CD4-positive, alpha-beta T cell treated with Interleukin-6 at 100 ng/mL for 8 hours (primary cell): ENCODE measurements at places on chromosomes 16 and 17.

GRCh38 chr17:67982034-67982640, 14.1 kb downstream of the C17orf58 start:
- DNase-seq = no peak

DNA sequence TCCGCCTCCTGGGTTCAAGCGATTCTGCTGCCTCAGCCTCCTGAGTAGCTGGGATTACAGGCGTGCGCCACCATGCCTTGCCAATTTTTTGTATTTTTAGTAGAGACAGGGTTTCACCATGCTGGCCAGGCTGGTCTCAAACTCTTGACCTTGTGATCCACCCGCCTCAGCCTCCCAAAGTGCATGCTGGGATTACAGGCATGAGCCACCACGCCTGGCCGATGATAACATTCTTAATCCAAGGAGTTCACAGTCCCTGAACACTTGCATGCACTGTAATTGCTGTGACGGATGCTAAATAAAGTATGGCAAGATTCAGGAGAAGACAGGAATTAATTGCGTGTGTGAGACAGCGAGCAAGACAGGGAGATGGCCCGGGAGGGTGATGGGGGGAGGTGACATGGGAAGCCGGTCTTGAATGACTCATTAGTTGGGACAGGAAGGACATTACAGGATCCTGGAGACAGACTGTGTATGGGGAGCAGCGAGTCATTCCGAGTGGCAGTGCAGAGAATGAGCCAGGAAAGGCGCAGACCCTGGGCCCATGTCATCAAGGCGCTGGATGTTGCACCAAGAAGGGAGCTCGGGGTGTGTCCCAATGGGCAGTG, 6.7 kb downstream of the ABCA3 start:
- no peak for DNase-seq

GRCh38 chr17:40175928-40176753, 1.1 kb upstream of the RAPGEFL1 start:
- no peak for DNase-seq

- DNase-seq = peak; percentile 64
Observed at GRCh38 chr17:5418858-5419355, 555 bp downstream of the NUP88 start.

- DNase-seq = no peak
Observed at GRCh38 chr17:65121368-65121767, 15.8 kb upstream of the RGS9 start.

DNA sequence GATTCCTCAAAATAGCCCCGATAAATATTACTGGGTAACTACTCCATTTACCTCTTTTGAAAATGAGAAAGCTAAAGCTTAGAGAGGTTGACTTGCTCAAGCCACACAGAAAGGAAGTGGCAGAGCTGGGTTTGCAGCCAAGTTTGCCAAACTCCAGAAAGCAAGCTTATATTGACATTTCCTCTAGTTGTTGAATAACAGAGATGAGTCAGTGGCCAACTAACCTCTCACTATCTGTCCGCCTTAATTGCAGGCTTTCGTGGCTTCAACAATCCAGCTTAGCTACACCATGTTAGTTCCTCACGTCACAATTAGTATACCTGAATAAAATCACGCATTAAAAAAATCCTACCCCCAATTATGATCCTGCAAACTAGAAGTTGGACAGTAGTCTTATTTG, 151.7 kb downstream of the CNTNAP4 start:
- DNase-seq = no peak

DNA sequence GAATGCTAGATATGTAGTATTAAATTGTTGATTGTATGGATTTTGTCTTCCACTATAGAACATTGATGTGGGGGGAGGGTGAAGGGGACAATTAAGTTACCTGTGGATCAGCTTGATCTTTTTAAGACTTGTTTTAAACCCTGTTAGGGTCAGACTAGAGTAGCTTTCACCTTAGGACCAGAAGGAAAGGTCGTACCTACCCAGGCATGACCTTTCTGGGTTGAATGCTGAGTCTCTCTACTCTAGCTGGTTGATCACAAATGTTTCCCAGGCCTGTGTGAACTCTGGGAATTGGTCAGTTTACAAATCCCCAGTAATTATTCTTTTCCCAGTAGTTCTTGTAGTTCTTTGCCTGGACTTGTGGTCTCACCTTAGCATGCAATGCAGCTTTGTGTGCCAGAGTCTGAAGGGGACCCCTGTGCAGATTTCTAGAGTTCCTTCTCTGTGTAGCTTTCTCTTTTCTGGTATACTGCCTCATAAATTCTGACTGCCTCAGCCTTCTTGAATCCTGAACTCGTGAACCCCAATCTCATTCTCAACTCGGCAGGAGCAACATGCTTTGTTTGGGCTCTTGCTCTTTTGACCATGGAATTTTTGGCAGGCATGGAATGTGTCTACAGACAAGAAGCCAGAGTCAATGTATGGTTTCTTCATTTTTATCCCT, 54.1 kb downstream of the VMP1 start:
- no peak for DNase-seq

DNA sequence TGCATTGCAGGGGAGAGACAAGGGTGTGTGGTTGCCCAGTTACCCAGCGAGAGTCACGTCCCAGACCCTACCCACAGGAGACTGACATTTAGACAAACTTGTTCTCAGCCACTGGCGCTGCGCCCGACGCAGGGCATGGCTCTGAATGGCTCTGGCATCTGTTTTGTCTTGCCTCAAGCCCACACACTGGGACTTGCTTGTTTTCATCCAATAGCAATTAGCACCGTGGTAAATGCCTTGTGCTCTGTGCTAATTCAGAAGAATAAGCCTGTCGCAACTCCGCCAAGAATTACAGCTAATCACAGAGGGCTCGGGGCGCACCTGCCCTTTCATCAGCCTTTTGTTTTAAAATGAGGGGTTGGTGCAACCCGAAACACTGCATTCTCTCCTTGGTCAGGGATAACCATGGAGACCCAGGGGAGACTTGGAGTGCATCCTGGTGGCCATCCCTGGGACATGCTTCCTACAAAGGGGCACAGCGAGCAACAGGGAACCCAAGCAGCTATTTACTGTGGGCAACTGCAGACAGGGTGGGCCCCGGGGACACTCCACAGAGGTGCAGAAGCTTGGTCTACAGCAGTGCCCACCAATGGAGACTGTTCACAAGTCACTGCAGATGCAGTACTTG, 220.6 kb upstream of the ZFHX3 start:
- no peak for DNase-seq

DNA sequence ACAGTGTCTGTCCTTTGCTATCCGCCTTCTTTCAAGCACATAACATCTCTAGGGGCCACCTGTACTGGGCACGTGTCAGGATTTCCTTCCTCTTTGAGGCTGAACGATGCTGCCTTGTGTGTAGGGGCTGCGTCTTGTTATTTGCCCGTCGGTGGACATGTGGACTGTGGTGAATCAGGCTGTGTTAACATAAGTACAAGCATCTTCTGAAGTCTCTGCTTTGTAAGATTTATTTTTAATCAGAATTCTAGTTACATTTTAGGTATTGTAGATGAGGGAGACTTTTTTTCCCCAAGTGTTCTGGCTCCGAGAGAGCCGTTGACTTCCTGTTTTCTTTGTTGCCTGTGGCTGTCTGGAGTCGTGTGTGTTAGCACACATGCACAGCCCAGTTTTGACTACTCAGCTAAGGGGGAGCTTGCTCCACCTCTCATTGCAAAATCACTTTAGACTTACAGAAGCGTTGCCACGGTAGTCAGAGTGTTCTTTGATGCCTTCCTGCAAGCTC, 26.1 kb downstream of the SPG7 start:
- peak; percentile 65 for DNase-seq

DNA sequence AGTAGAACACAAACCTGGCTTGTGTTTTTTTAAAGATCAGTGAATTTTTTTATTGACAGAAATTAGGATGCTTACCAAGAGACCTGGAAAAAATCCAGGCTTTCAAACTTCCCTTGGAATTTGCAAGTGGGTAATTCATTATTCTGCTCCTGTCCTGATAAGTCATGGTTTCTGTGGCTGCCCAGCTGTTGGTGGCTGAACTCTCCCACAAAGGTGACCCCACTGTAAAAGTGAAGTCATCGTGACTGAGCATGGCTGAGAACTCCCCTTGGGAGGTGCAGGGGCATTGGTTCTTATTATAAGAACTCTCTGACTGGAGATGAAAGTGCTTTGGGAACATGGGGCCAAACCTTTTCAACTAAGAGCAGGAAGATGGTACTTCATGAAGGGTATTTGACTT, 46.6 kb upstream of the TANC2 start:
- DNase-seq = no peak

- no peak for DNase-seq
Observed at GRCh38 chr17:58382108-58382871, 30.3 kb upstream of the SUPT4H1 start.

- no peak for DNase-seq
Observed at GRCh38 chr17:32976131-32976530, 15.5 kb upstream of the SPACA3 start.

GRCh38 chr16:16073001-16073545, 123.7 kb downstream of the ABCC1 start:
- DNase-seq = no peak

DNA sequence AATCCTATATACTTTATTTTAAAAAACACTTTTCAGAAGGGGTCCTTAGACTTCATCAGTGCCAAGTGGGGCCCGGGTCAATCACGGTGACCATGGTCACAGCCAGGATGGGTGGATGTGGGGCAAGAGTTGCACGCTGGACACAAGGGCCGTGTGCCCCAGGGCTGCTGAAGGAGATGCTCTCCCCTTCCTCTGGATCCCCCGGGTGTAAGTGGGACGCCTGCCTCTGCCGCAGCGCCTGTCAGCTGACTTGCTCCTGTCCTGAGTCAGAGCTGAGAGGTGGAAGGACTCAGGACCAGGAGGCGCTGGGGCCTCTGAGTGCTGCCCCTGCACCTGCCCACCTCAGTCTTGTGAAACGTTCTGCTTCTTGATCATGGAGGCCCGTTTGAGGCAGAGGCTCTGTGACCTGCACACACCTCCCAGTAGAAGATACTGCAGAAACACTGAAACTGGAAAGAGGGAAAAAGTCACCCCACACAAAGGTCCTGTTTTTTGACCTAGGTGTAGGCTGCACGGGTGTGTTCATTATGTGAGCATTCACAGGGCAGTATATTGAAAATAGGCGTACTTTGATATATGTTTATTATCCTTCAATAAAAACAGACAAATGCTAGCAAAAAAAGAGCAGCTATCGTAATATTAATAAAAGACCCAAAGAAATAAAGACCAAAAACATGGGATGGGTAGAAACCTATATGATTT, 40.9 kb upstream of the BAHCC1 start:
- no peak for DNase-seq

DNA sequence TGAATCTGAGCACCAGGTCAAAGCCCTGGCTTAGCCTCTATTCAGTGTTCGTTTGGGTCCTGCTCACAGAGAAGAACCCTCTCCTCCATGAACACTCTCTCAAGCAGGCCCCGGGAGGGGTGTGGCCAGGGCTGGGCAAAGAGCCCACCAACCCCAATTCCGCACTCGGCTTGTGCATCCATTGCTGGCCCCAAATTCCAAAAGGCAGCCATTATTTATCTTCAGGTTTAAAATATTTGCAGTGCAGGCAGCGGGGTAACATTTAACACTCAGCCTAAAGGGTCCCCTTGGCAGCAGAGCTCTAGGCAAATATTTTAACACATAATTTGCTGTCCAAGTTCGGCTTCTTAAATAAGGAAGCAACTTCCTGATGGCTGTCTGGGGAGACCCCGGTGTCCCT, 115.7 kb downstream of the ZNF423 start:
- no peak for DNase-seq

DNA sequence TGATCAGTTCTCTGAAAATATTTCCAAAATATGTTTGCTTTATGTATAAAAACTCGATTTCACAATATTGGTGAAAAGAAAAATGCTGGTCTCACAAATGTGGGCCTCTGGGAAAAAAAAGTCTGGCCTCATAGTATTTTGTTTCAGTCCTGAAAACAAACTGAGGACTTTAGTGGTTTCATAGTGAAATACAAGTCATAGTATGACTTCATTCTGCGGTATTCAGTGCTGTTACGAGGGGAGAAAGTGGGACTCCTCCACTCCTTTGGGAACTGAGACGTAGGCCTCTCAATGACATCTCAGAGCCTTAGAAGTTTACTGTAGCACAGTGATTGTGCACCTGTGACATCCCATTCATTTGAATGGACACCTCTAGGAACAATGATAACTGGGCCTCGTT, 56.0 kb downstream of the CYB561 start:
- no peak for DNase-seq

- DNase-seq = no peak
Observed at GRCh38 chr17:55722742-55723487, at the start of gene TMEM100. TSS of gene TMEM100 (minus strand) at chr17:55722864. CDS start at chr17:55721070, 1,794 bp downstream.

- no peak for DNase-seq
Observed at GRCh38 chr16:85276721-85277120, 164.4 kb upstream of the CIBAR2 start.

- DNase-seq = no peak
Observed at GRCh38 chr16:12944300-12944699, 42.9 kb downstream of the SHISA9 start.

DNA sequence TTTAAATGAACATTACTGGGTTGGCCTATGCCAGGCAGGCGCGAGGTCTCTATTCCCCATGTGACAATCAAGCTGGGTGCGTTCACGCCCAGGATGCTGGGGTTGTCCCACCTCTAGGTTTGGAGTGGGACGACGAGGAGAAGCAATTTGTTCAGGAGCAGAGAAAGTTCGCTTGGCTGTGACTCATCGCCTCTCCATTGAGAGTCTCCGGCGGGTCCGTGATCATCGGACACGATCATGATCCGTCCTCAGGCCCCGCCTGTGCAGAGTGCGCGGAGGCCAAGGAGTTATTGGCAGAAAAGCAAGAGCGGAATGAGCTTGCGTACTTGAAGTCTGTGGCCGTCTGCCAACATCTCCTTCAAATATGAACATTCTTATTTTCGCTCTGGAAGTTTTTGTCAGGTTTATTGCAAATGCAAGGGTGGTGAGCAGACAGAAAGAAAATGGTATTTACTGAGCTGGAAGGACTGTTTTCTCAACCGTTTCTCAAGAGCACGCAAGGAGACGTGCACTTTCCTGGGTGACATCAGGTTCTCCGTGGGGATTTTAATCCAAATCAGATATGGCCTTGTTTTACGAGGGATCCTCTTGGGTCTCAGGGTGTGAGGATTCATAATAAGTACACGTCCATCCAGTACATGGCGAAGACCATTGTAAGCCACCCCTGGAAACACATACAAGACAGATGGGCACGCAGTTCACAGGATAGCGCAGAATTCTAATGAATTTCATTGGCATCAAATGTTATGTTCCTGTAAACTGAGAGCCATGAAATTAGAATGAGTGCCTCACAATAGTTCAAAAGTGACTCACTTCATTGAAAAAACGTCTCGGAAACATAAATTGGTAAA, 70.1 kb upstream of the CREBBP start:
- DNase-seq = no peak

GRCh38 chr16:23074423-23074822, 74.8 kb downstream of the USP31 start:
- DNase-seq = no peak
